A172 (cell line): ENCODE measurements at places on chromosomes 11 and 22. TPM values are rescaled to one million over a fixed set of nuclear protein-coding genes. Genes with fewer than 3 reads are reported as not detected.

DNA sequence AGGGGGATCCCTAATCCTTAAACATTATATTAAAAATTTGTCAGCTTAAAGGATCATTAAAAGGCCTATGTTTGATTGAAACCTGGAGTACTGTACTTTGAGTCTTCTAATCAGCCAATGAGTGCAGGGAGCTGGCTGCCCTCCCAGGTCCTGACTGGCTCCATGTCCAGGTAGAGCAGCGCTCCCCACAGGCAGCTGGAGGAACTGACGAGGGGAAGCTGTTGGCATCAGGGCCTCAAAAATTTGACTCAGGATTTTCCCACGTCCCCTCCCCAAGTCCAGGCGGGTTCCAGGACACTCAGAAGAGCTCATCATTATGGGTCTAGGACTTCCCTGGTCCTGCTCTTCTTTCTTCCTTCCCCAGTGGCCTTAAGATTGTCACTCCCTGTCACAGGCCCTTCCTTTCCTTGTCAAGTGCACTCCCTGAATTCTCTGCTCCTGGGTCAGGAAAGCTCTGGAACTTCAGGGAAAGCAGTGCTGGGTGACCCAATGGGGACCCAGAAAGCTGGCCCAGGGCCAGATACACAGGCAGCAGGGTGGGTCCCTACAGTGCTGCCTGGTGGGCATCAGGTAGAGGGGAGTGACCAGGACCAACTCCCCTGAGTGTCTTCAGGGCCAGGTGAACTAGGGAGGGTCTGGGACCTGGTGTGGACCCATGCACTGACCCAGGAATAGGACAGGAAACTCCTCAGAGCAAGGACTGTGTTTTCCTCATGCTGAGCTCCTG, 65.5 kb downstream of the GGTLC2 start:
- DNase-seq: no peak

- no peak for DNase-seq
These were observed 31.4 kb downstream of the CSTPP1 start for GRCh38 chr11:46967962-46968361.

DNA sequence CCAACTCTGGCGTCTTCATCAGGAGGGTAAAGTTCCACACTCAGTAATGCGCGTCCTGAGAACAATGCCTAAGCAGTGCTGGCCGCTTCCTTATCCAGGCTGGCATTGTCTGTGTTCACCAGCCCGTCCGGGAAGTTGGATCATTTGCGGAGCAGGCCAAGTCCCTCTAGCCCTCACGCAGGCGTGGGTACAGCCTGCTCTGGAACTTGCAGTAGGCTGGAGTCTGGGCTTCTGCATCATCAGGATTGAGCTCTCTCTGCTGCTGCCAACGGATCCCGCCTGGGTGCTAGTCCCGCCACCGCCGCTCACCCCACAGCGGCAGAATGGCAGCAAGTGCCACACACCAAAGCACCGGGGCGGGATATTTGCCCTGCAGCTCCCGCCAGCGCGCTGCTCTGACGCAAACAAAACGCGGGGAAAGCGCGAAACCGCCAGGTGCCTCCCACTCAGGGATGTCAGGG, 29.0 kb downstream of the GLYATL1 start:
- DNase-seq: no peak

GRCh38 chr11:113505046-113505445, 29.8 kb upstream of the DRD2 start:
- no peak for DNase-seq

DNA sequence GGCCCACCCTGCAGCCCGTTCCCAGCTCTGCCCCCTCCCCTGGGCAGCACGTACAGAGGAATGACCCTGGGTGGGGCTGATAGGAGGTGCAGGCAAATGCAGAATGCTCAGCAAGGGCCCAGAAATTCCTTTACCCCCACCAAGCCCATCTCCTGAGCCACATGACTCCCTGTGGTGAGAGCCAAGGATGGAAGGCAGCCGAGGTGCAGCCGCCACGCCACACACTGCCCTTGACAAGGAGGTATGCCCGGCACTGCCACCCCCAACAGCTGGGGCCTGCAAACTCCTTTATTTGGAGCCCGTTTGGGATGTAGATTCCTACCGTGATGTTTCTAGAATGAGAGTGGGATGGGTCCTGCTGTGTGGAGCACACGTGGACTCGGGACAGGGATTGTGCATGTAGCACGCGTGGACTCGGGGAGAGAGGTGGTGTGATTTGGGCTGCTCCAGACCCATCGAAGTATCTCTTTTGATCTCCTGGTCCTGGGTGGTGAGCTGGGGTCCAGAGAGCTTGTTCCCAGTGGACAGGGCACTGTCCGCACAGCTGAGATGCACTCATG, 12.9 kb downstream of the GTSE1 start:
- no peak for DNase-seq

- DNase-seq: no peak
These were observed 401.1 kb downstream of the NTM start for GRCh38 chr11:131771471-131771870.

DNA sequence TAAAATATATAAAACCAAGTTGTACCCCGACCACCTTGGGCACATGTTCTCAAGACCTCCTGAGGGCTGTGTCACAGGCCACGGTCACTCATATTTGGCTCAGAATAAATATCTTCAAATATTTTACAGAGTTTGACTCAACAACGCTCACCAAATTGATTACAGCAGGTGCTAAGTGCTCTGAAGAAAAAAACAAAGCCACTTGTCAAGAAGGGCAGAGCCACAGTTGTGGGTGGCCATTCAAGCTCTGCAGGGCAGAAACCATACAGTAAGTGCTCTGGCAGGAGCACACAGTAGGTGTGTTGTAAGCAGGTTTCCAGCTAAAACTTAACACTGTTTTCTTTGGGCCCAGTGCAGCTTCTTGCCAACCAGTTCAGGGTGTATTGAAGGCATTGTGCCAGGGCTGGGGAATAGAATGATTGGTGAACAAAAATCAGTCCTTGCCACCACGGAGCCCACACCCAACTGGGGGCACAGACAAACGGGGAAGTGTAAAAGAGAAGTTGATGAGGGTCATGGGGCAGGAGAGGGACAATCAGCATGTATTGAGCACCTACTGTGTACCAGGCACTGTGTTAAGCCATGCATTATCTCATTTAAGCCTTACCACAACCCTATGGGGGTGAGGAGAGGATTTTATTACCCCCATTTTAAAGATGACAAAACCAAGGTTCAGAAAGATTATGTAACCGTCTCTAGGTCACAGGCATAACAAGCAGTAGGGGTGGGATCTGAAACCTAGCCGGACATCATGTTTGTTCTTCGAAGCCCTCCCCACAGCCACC, 18.2 kb downstream of the ARRB1 start:
- no peak for DNase-seq

DNA sequence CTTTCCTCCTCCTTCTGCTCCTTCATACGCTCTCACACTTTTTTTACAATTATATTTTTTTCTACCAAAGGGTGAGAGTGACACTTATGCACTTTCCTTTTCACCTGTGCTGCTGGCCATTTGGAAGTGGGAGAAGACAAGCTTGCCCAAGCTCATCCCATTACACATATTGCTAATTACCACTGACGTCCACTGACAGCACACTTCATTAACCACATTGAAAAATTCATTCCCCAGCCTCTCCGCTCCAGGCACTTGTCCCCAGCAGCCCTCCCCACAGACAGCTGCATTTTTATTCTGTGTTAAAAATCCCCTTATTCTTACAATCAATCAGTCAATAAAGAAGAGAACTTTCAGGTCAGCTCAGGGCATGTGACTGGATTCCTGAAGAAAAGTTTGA, 175.1 kb downstream of the LRRC4C start:
- DNase-seq: no peak

Gene ADM2
- not detected in 2 replicates for total RNA-seq

Gene MEI1
- 1.2 and 2.7 TPM in 2 replicates for total RNA-seq

DNA sequence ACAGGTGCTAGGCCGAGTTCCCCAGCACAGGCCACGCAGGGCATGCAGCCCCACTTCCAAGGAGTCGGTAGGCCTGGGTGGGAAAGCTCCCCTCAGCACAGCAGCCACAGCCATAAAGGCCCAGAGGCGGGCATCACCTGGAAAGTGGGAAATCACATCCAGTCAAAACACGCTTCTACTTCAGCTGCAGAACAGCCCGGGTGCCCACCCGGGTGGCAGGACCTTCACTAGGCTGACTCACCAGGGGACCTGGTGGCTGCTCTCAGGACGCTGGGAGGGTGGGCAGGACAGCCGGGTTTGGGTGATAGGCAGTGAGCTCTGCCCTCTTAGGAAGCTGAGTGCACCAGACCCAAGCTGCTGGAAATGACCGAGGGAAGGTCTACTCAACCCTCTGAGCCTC, 7.3 kb downstream of the KIAA0930 start:
- no peak for DNase-seq

- DNase-seq: no peak
These were observed 110.9 kb upstream of the PITPNB start for GRCh38 chr22:28029956-28030355.

DNA sequence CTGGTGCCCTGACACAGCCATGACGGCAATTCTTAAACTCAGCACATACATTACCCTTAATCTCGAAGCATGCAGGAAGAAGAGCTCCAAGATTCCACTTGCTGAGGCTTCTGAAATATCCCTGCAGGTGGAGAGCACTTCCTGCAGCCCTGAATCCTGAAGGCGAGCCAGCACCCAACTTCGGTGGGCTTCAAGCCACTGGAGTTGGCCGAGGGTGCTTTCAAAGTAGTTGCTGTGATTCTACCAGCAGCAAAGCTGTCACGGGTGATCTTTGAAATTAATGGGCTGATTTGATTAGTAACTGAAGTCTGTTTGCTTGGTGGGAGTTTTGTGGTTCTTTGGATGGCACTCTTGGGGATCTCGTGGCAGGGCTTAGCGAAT, 9.0 kb upstream of the FTH1 start:
- DNase-seq: no peak

Gene CCDC87
- 0.31 and 1.2 TPM in 2 replicates for total RNA-seq

GRCh38 chr11:13052130-13052571, 43.0 kb downstream of the RASSF10 start:
- no peak for DNase-seq

DNA sequence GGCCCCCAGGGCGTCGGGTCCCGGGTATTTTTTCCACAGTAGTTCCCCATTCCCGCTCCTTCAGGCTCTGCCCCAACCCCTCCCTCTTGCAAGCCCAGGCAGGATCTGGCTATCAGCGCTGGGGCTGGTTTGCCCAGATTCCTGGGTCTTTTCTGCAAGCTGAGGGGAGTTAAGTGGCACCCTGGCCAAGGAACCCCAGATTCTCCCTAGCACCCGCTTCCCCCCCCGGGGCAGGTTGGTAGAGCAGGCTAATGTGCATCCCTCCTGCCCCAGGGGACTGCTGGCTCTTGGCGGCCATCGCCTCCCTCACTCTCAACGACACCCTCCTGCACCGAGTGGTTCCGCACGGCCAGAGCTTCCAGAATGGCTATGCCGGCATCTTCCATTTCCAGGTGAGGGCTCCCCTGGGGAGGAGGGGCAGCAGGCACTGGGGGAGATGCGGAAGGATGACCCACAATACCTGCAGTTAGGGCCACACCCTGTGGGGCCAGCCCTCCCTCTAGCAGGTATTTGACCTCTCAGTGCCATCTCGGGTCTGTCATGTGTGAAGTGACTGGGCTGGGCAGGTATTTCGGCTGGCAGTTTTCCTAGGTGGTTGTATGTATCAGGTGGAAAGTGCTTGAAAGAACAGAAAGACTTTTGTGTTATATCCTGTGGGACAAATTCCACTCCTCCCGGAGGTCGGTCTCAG, 1.6 kb downstream of the CAPN1 start:
- DNase-seq: no peak

GRCh38 chr22:22914726-22915669, 27.4 kb downstream of the IGLL5 start:
- DNase-seq: no peak

DNA sequence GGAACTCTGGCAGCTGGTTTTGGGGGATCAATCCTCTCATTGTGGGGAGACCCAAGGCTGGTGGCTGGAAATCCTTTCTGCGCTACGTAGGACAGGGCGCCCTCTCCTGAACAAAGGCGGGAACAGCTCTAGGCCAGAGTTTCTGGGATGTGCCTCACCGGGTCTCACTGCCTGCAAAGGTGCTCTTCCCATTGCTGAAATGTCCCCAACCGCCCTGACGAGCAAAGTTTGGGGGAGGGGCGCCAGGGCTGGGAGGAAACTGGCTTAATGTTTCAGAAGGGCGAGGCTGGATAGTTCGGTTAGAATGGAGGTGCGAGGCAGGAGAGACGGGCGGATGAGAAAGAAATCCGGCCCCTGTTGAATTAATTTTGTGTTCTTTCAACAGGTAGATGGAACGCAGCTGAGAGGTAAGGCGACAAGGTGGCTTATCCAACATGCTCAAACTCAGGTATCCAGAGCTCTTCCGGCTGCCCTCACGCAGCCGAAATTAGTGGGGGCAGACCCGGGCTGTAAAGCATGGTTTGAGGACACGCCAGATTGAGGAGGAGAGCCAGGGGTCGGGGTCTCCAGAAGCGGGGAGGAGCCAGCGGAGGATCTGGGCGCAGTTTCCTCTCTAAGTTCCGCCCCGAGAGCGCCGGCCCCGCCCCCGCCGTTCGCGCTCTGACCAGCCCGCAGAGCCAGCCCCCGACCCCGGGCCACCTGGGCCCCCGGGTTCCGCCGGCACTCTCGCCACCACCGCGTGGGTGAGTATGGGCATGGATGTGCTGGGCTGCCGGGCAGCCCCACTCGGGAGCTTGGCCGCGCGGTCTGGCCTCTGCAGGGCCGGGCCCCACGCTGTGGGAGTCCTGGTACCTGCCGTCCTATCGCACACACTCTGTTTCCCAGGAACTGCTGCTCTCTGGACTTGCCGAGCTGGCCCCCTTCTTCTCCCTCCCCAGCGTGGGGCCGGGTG, at the start of gene PGAP2:
Gene PGAP2, plus strand, starts transcription at position 652 of the 952 bp plus-strand sequence. CDS start 2,700 bp downstream, outside the sequence.
- peak; percentile 51 for DNase-seq

Gene OR5A1
- not detected in 2 replicates for total RNA-seq

GRCh38 chr22:37967637-37968451, 14.3 kb downstream of the POLR2F start:
- DNase-seq: no peak

GRCh38 chr11:125433454-125434121, 62.5 kb downstream of the FEZ1 start:
- DNase-seq: peak; percentile 56

Gene NLRP14
- 0.02 TPM in 1 of 2 replicates, not detected in the other for total RNA-seq

GRCh38 chr11:121552154-121552553, 99.4 kb upstream of the SORL1-AS1 start:
- DNase-seq: no peak

Gene GGTLC3
- not detected in 2 replicates for total RNA-seq

Gene ZNF215
- total RNA-seq: not detected in 2 replicates

Gene TRIM49
- not detected in 2 replicates for total RNA-seq

- no peak for DNase-seq
These were observed 18.7 kb downstream of the TRIM44 start for GRCh38 chr11:35681163-35681767.

- no peak for DNase-seq
These were observed 184.7 kb downstream of the CTTN start for GRCh38 chr11:70582886-70583641.

DNA sequence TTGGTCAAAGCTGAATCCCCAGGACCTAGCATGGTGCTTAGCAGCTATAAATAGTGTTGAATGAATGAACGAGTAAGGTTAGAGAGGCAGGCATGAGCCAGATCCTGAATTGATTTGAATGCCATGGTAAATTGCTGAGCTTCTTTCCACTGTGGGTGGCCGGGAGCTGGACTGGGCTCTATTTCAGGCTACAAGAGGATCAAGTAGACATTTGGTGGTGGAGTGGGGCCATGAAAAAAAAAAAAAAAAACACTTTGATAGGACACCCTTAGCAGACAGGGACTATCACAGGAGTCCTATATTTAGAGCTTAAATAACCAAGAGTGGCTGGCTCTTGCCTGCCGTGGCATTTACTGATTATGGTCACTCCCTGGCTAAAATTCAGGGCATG, 77.6 kb downstream of the MIAT start:
- no peak for DNase-seq
